ENCODE measurements at places on chromosomes 5 and 9.

GRCh38 chr9:127968700-127969383 lies 11.9 kb downstream of the EEIG1 start:
- no peak for DNase-seq

DNA sequence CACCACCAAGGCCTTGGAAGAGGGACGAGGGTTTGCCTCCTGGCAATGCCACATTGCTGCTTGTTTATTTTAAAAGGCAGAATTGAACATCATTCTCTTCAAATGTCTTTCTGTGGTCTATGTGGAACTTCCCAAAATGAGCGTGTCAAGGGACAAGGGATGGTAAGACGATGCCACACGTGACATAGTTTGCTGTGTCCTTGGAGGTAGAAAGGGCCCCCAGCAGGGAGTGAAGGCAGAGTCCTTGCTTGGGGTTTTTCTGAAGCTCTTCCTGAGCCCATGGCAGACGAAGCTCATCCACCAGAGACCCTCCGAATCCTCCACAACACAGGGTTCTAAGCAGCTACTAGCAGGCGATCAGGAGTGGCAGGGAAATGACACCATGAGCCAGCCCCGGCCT lies 28.3 kb downstream of the PRRX2 start:
- no peak for DNase-seq

- no peak for DNase-seq
Observed at GRCh38 chr5:83899326-83899970, 178.8 kb upstream of the HAPLN1 start.

- no peak for DNase-seq
Observed at GRCh38 chr5:136423944-136424606, 58.7 kb upstream of the TRPC7 start.

DNA sequence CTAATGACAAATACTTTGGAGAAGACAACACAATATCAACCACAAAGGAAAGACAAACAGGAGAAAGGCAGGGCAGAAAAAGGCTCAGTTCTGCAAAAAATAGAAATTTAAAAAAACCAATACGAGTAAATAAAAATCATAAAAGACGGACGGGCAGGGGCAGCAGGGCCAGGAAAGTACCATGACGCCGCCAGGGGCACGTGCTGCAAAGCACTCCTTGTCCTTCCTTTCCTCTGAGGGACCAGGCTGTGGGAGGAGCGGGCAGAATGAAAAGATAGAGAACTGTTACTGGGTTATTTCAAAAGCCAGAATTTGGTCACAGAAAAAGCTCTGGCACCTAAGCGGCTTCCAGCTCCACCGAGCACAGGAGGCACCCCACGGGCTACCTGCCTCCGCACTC lies 53.9 kb downstream of the HABP4 start:
- DNase-seq, result no peak

DNA sequence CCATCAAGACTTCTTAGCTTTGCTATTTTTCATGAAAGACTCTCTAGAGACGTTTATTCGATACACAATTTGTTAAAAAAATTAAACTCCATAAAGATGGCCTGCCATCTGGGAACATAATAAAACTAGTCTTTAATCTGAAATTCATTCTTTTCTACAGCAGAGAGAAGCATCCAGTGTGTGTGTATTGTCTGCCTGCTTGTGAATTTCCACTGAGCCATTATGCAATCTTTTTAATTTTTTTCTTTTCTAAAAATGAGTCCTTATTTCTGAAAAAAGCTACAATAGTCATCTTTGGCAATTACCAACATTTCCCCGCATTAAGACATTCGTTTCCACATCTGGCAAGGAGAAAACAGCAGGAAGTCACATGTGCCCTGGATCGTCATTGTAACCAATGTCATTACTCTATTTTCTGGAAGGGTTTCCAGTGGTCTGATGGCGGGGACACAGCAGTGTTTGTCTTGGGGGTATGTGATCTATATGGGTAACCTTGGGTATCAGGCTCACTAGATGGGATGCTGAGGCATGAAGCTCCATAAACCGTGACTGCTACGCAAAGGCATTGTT lies 263.1 kb downstream of the MSX2 start:
- no peak for DNase-seq

Measured in activated T-helper 1 cell treated with anti-CD3 and anti-CD28 coated beads, Interleukin-2, amount 50 U/mL, for 16 hours (primary cell).